ENCODE measurements at places on chromosomes 5 and 9.

GRCh38 chr5:131109540-131110255 lies 55.4 kb downstream of the HINT1 start:
- DNase-seq: peak; percentile 66

DNA sequence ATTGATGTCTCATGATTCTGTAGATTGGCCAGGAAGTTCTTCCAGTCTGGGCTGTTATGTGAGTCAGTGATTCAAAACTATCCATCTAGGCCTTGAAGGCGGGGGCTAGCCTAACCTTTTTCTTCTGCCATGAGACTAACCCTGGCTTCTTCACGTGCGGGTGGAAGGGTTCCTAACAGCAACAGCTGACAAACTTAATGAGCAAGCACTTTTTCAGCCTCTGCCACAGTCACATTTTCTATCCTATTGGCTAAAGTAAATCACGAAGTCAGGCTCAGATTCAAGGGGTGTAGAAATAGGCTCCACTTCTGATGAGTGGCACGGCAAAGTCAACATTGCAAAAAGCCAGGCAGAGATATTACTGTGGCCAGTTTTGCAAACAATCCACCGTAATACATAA lies 68.4 kb downstream of the STK32A start:
- no peak for DNase-seq

- DNase-seq: peak; percentile 24
These were observed 25.1 kb upstream of the CD180 start for GRCh38 chr5:67221487-67222242.

- no peak for DNase-seq
These were observed 289.3 kb downstream of the FANCC start for GRCh38 chr9:95027914-95028852.

GRCh38 chr9:123513554-123513953 lies 157.6 kb downstream of the CRB2 start:
- DNase-seq: no peak

DNA sequence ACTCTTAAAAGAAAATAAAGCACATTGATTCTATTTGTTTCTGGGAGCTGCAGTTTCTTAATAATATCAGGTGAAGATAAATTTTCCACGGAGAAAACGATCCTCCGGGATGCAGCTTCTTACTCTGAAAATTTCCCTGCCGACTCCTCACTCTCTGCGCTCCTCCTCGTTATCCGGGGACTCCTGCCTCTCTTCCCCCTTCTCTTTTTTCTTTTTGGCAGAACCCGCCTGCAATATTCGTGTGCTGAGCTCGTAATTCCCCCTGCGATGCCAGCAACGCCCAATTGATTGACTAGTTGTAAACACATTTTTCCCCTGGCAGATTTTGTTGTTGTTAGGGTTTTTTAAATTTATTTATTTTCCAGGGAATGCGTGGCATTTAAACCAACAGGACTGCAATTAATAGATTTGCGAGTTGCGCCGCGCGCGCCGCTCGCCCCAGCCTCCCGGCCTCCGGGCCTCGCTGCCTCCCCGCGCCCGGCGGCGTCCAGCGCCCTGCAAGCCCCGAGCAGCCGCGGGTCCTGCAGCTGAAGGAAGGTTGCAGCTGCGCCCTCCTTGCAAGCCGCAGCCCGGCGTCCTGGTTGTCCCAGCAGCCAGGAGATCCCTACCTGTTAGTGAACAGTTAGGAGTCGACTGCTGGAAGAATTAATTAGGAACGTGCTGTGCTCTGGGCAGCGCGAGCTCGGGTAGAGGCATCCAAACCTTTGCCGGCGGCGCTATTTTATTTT lies 2.2 kb downstream of the NTNG2 start:
- no peak for DNase-seq

GRCh38 chr9:127212453-127212852 lies 52.1 kb upstream of the GARNL3 start:
- no peak for DNase-seq

- no peak for DNase-seq
These were observed 591.8 kb upstream of the CLINT1 start for GRCh38 chr5:158450751-158451171.

DNA sequence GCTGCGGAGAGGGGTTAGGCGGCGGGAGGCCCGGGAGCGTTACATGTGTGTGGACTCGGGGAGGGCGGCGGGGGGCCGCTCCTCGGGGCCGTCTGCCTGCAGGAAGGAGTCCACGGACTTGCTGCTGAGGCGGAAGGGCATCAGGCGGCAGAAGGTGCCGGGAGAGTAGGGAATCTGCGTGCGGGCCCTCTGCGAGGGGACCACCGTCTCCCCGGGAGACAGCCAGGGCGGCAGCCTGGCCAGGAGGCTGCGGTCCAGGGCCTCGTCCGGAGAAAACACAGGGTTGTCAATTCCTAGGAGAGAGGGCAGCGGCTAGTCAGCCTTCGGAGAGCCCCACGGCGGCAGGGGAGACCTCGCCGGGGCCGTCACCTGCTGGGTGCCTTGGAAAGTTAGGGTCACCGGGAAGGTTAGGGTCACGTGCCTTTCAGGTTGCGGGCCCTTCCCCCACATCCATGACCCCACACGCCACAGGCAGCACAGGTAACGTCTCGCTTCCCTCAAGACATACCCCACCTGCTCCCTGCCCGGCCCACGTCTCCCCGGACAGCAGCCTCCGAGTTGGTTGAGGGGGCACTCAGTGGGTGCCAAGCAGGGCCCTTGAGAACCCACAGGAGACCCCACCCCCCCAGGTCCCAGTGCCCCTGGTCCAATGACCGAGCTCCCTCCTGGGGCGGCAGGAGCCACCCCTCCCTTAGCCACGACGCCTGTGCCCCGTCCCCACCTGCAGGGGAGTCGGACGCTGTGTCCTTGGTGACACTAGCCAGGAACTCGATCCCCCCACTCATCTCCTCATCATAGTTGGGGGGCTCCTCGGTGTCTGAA lies 32.1 kb downstream of the EXOC3 start:
- DNase-seq: no peak

DNA sequence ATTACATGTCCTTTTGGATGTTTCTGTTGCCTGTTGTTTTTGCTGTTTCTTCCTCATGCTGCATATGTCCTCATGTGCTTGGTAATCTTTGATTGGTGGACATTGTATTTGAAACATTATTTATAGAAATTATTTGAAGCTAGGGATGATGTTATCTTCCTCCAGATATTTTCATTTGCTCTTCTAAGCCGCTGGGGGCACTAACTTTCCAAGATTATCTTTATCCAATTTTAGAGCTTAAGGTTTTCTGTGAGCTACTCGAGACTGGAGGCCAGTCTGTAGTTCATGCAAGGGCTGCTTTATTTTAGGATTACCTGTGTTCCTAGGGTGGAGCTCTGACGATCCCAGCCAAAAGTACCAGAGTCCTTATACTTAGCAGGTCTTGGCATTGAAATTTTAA lies 40.9 kb downstream of the STX17 start:
- no peak for DNase-seq

GRCh38 chr5:95837492-95837891 lies 15.0 kb upstream of the GLRX start:
- DNase-seq: no peak

GRCh38 chr5:176353533-176353932 lies 8.0 kb downstream of the KIAA1191 start:
- no peak for DNase-seq

All from tibial nerve (tissue), 4 donors.